ENCODE measurements at places on chromosomes 11 and 22.

DNA sequence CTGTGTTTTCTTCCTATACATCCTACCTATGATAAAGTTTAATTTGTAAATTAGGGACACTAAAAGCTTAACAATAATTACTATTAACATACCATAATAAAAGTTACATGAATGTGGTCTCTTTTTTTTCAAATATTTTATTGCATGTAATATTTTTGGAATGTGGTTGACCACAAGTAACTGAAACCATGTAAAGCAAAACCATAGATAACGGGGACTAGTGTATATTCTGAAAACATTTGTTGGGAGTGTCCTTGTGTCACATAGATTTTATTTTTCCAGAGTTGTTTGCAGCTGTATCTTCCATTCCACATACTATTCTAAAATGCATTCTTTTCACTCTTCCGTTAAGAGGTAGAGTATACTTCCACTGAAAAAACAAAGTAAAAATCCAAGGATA is 200.4 kb downstream of the KIF18A start:
- DNase-seq = no peak

DNA sequence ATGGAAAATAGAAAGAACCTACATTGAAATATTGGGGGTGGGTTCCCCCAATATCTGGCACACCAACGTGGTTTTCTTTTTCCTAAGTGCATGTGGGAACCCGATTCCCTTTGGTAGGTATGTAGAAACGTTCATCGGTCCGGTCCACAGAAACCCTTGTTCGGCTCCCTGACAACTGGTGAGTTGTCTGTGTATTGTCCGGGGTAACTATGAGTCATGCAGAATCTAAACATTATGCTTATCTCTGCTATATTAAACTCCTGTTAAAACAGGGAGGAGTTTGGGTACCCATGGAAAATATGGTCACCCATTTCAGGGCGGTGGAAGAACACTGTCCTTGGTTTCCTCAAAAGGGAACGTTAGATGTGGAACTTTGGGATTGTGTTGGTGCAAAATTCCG is 25.1 kb upstream of the ALDH3B2 start:
- DNase-seq = no peak

GRCh38 chr22:31122196-31122531 is 602 bp upstream of the INPP5J start:
- DNase-seq = no peak

- no peak for DNase-seq
Measured at GRCh38 chr11:96037405-96037949, 113.6 kb upstream of the MTMR2 start.

DNA sequence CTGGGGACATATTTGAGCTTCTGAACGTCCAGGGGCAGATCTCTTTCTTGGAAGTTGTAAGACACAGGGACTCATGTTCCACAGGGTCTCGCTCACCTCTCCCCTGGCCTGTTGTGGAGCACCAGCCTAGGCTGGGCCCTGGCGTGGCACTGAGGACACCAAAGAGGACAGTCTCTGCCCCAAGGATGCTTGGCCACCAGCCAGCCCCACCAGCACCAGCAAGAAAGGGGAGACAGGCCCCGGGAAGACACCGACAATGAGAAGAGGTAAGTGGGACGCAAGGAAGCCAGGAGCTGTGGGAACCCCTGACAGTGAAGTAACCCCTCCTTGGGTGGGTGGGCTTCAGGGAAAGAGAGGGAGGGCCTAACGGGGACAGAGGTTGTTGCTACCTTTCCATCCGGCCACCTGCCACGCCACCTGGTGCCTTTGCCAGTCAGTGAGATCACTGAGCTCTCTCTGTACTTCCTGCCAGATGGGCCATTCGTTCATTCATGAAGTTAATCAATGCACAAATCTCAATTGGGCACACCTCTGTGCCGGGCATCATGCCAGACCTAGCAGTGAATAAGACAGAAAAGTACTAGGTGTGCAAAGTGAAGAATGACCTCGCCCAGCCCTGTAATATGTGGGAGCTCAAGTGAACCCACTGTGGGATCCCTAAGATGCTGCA is 11.1 kb downstream of the APOL5 start:
- no peak for DNase-seq

GRCh38 chr11:119752345-119752871 is 23.4 kb upstream of the NECTIN1 start:
- no peak for DNase-seq

Measured in stimulated activated CD8-positive, alpha-beta memory T cell treated with anti-CD3 and anti-CD28 coated beads, Interleukin-4, amount 100 ng/mL, for 1 hour (primary cell).